Stimulated activated CD4-positive, alpha-beta T cell treated with anti-CD3 and anti-CD28 coated beads, Interleukin-12 subunit alpha, Interleukin-12 subunit beta, amount 100 ng/mL, for 4 hours (primary cell): ENCODE measurements at places on chromosomes 7 and 10.

DNA sequence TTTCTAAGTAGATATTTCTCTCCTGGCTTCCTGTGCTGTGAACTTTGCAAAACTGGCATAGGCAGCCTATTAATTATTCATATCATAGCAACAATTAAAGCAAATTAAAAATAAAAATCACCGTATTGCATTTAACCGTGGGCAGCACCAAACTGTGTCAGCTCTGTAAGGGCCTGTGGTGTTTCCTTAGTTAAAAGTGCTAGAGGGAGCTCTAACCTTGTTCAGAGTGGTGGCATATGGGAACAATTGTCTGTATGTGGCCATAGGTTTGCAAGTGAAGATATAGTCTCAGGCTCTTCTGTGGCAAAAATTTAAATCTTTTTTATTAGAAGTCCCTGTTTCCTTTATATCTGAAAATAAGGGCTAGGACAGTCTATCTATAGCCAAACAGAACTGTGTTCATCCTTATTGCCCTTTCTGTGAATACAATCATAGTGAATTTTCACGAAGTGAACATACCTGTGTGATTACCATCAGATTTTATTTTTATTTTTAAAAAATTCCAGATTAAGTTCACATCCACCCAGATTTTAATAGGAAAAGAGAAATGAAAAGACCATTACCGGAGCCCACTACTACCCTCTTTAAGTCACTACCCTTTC, 92.6 kb downstream of the POLL start:
- no peak for DNase-seq

GRCh38 chr10:130141878-130142277, 5.7 kb downstream of the GLRX3 start:
- DNase-seq, result no peak

GRCh38 chr10:104220522-104220921, 11.6 kb downstream of the CFAP43 start:
- DNase-seq, result no peak

GRCh38 chr10:80253266-80253962, 36.0 kb downstream of the MAT1A start:
- DNase-seq, result no peak

DNA sequence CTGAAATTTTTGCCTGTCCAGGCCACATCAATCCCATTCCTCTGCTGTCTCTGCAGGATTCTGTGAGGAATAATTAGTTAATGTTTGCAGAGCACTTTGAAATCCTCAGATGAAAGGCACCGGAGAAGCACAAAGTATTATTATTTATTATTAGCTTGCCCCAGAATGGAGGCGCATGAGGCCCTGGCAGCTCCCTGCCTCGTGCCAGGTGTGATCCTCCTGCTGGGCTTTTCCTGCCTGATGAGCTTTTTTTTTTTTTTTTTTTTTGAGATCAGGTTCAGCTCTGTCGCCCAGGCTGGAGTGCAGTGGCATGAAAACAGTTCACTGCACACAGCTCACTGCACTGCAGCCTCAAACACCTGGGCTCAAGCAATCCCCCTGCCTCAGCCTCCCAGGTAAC, 65.2 kb downstream of the TCF7L2 start:
- no peak for DNase-seq

- DNase-seq, result no peak
Measured at GRCh38 chr7:30873656-30874055, 38.0 kb upstream of the AQP1 start.

GRCh38 chr10:47318706-47319105, 3.5 kb upstream of the GDF2 start:
- DNase-seq, result no peak

GRCh38 chr10:88288320-88289059, 294.6 kb downstream of the RNLS start:
- DNase-seq, result no peak

DNA sequence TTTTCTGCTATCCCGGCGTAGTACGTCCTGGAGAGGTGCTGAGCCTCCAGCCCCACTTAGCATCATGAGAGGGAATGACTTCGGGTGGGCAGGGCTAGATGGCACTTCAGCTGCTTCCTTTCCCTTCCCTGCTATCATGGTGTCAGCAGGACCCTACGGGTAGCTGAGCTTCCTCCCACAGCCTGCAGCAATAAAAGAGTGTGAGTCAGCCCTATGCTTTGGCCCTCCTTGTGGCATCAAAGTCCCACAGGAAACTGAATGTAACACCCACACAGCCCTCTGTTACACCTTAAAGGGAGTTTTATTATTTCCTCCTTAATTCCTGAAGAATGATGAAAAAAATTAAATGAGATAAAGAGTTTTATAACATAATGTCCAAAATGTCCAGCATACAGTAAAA, 458.1 kb downstream of the RPS24 start:
- DNase-seq, result no peak
